Chondrocyte (in vitro differentiated cells): ENCODE measurements at places on chromosomes 1 and 21. TPM values are rescaled to one million over a fixed set of nuclear protein-coding genes. Genes with fewer than 3 reads are reported as not detected.

Gene LIPI
- total RNA-seq, result not detected in 3 replicates

Gene NBPF12
- 8.2 to 9.9 TPM (median 9.5 TPM) in 3 replicates for total RNA-seq

Gene TTLL7
- total RNA-seq, result 18.3 to 22.6 TPM (median 19.5 TPM) in 3 replicates

GRCh38 chr1:248695451-248696132, 7.0 kb downstream of the OR14I1 start:
- H3K36me3 ChIP-seq, result no peaks in the 10 kb centered on the region
- H3K4me3 ChIP-seq, result no peak overlapping the region
- no peaks in the 10 kb centered on the region for H3K27me3 ChIP-seq
- DNase-seq, result no peak

Gene ADAMTSL4
- total RNA-seq, result 3.6 to 5.7 TPM (median 5.1 TPM) in 3 replicates

GRCh38 chr1:161733526-161733925, 12.2 kb downstream of the FCRLB start:
- no peak overlapping the region for H3K4me3 ChIP-seq
- H3K4me1 ChIP-seq, result no peaks in the 10 kb centered on the region
- DNase-seq, result no peak
- H3K27ac ChIP-seq, result no peak overlapping the region
- H3K27me3 ChIP-seq, result peaks cover 32% of the 10 kb centered on the region
- H3K36me3 ChIP-seq, result no peaks in the 10 kb centered on the region

- H3K36me3 ChIP-seq, result peaks cover 19% of the 10 kb centered on the region
- peaks cover 18% of the 10 kb centered on the region for H3K4me1 ChIP-seq
- H3K4me3 ChIP-seq, result no peak overlapping the region
- DNase-seq, result no peak
Observed at GRCh38 chr1:51472359-51472758, 46.7 kb downstream of the EPS15 start.

Gene CD1D
- not detected in 3 replicates for total RNA-seq

Gene RHBDL2
- not detected in 3 replicates for total RNA-seq

DNA sequence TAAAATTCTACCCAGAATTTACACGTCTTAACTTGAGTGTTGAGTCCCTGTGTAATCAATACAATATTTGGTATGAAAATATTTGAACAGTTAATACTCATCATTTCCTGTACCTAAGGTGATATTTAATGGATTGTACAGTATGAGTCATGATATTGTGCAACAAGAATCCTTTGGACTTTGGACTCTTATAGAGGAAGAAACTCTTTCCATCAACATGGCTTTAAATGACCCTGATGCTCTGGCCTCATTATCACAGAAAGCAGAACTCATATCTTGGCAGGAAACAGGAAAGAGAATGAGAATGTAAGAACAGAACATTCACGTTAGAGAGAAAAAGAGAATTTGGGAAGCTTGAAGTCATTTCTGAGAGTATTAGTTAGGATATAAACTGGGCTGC, 168.8 kb upstream of the B3GALT2 start:
- no peaks in the 10 kb centered on the region for H3K27me3 ChIP-seq
- DNase-seq, result no peak
- no peak overlapping the region for H3K4me3 ChIP-seq
- H3K4me1 ChIP-seq, result no peaks in the 10 kb centered on the region
- no peak overlapping the region for H3K27ac ChIP-seq
- peaks cover 2% of the 10 kb centered on the region for H3K36me3 ChIP-seq

GRCh38 chr1:4736254-4736653, 81.8 kb downstream of the AJAP1 start:
- H3K36me3 ChIP-seq, result no peaks in the 10 kb centered on the region
- no peaks in the 10 kb centered on the region for H3K4me1 ChIP-seq
- no peak overlapping the region for H3K27ac ChIP-seq
- no peak for DNase-seq

DNA sequence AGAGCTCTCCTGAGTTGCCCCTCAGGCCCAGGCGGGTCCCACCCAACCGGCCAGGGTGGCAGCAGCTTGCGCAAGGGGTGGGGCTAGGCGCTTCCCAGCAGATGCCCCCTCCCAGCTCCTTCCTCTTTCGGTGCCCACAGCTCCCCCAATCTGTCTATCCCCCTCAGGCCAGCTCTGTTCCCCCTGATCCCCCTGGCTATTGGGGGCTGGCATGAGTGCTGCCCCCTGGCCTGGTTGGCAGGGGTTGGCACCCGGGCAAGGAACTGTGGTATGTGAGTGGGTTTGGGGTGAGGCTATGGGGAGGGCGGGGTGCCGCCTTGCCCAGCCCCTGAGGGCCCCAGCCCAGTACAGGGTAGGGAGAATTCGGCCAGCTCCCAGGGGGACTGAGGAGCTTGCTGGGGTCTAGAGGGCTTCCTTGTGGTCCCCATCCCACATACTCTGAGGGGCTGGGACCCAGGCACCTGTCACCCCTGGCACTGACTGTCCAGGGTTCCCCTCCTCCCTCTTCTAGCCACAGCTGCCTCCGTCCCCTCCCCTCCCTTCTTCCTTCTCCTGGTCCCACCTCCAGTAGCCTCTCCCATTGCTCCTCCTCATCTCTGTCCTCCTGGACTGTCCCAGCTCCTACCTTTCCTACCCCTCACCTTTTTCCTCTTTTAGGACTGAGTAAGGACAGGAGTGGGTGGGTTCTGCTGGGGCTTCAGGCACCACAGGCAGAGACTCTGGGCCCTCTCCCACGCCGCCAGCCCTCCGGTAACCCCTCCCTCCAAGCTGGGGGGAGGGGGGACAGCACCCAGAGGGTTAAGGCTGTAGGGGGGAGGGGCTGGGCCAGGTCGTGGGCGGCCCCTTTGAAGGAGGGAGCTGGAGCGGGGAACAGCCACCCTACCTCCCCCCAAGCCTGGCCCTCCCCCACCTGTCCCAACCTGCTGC, 5.7 kb downstream of the ZBTB7B start:
- H3K27ac ChIP-seq, result no peak overlapping the region
- H3K27me3 ChIP-seq, result no peaks in the 10 kb centered on the region
- DNase-seq, result no peak
- H3K36me3 ChIP-seq, result no peaks in the 10 kb centered on the region
- H3K4me1 ChIP-seq, result peaks cover 23% of the 10 kb centered on the region

DNA sequence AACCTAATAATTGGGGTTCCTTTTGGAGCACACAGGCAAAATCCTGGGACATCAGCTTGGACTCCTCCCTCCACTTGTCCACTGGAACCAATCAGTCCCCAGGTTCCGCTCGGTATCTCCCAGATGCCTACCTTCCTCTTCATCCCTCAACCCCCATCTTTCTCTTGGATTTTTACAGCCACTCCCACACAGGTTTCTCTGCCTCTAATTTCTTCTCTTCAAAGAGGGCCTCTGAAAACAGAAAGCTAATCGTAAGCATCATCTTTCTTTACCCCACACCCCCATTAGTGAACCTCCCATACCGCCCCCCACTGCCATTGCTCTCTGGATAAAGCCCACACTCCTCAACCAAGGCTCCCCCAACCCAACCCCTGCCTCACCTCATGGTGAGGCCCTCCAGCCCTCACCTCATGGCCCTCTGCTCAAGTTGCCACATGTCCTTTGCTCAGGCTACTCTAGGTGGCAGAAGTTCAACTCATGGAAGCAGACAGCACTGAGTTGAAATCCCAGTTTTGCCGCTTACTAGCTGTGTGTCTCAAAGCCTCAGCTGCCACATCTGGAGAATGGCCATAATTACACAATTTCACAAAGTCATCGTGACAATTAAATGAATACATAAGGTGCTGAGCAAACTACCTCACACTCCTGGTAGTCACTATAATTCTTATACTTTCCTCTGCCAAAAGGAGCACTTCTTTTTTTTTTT, 18.1 kb upstream of the WASF2 start:
- DNase-seq, result no peak
- no peaks in the 10 kb centered on the region for H3K36me3 ChIP-seq
- H3K27ac ChIP-seq, result no peak overlapping the region
- no peak overlapping the region for H3K4me3 ChIP-seq
- peaks cover 31% of the 10 kb centered on the region for H3K4me1 ChIP-seq

Gene ASTN1
- total RNA-seq, result not detected in 3 replicates

DNA sequence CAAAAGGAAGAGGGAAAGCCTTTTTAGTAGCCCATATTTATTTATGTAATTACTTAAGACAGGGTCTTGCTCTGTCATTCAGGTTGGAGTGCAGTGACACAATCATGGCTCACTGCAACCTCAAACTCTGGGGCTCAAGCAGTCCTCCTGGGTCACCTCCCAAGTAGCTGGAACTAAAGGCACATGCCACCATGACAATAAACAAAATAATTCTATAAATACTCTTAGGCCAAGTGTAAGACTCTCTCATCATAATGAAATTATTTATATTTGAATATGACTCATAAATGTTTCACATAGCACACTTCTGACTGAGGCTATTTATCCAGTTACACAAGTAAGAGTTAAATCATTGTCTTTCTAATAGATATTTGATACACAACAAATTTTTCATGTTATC, 314.7 kb downstream of the AMY1C start:
- H3K27me3 ChIP-seq, result peaks cover 1% of the 10 kb centered on the region
- H3K4me1 ChIP-seq, result no peaks in the 10 kb centered on the region
- H3K36me3 ChIP-seq, result no peaks in the 10 kb centered on the region

- no peak overlapping the region for H3K4me3 ChIP-seq
- no peak for DNase-seq
- peak overlapping the region; percentile 32 for H3K27ac ChIP-seq
- H3K4me1 ChIP-seq, result peaks cover 17% of the 10 kb centered on the region
- no peaks in the 10 kb centered on the region for H3K36me3 ChIP-seq
Observed at GRCh38 chr1:178639326-178639725, 85.7 kb upstream of the RALGPS2 start.
